Stomach (tissue), 19 donors: ENCODE measurements at places on chromosomes 6 and 20.

- H3K4me1 ChIP-seq = no peaks in the 10 kb centered on the region
- H3K27me3 ChIP-seq = peaks cover 27% of the 10 kb centered on the region
- H3K4me3 ChIP-seq = no peak overlapping the region
- DNase-seq = no peak
Observed at GRCh38 chr6:73314577-73315492, 39.2 kb downstream of the DPPA5 start.

GRCh38 chr20:16378122-16378521 is 195.1 kb downstream of the KIF16B start:
- H3K4me3 ChIP-seq = no peak overlapping the region
- H3K27ac ChIP-seq = no peak overlapping the region
- no peak for DNase-seq
- no peaks in the 10 kb centered on the region for H3K4me1 ChIP-seq

- no peaks in the 10 kb centered on the region for H3K36me3 ChIP-seq
- no peaks in the 10 kb centered on the region for H3K4me1 ChIP-seq
- H3K27ac ChIP-seq = no peak overlapping the region
- no peaks in the 10 kb centered on the region for H3K27me3 ChIP-seq
- no peak overlapping the region for H3K4me3 ChIP-seq
Observed at GRCh38 chr6:70107852-70108629, 194.8 kb downstream of the COL9A1 start.

DNA sequence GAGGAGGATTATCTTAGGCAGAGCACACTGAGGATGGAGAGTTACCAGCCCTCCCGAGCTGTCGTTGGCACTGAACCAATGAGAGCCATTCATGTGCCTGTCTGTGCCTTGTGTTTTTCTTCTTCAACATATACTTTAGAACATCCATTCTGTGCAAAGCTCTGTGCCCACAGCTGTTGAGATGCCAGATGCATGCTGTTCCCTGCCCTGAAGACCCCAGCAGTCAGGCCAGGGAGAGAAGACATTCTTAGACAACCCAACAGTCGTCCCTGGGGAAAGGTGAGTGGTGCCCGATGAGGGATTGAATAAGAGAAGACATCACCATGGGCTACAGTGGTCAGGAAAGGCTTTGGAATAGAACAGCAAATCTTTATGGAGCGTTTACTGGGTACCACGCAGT is 114.1 kb downstream of the NRN1 start:
- no peaks in the 10 kb centered on the region for H3K27me3 ChIP-seq
- no peak overlapping the region for H3K4me3 ChIP-seq
- no peaks in the 10 kb centered on the region for H3K4me1 ChIP-seq
- no peaks in the 10 kb centered on the region for H3K36me3 ChIP-seq
- no peak for DNase-seq

- no peak for DNase-seq
- H3K4me1 ChIP-seq = no peaks in the 10 kb centered on the region
- no peaks in the 10 kb centered on the region for H3K36me3 ChIP-seq
- peaks cover 19% of the 10 kb centered on the region for H3K27me3 ChIP-seq
Observed at GRCh38 chr20:24017458-24017755, 28.8 kb upstream of the GGTLC1 start.

DNA sequence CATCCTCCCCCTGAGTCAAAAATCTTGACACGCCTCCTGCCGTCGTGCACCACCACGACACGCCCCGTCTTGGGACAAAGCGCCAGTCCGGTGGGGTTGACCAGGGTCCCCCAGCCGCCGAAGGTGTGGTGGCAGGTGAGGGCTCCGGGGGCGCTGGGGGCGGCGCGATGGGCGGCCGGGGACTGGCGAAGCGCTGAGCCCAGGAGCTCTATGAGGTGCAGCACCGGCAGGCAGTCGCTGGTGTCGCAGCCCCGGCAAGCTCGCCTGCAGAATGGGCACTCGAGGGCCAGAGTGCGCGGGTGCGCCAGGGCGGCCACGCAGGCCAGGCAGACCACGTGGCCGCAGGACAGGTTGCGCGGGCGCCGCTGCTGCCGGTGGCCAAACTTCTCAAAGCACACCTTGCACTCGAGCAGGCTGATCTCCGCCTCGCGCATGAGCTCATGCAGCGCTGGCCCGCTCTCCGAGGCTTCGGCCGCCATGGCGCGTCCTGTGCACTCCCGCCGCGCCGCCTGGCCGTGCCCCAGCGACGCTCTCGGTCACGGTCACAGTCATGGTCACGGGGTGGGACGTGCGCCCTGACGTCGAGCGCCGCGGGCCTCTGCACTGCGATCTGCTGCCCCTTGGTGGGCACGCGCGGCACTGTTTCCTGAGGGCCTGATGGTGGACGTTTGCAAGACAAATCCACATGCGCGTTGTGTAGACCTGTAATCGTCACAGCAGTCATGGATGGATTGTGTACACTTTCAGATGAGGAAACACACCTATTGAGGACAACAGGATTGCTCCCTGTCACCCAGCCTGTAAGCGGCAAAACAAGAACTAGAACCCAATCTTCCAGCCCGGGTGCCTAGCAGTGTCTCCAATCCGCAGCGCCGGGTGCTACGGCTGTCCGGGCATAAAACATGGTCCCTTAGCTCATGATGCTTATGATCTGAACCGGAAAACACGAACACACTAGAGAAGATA is at the start of gene NHLRC1:
Gene NHLRC1 (minus strand): TSS at position 550 of the 966 bp plus-strand sequence. CDS start 71 bp downstream, at position 479.
- no peaks in the 10 kb centered on the region for H3K36me3 ChIP-seq
- peak within 1 kb of the TSS; percentile 44 for H3K4me3 ChIP-seq
- peak within 1 kb of the TSS; percentile 76 for H3K27ac ChIP-seq
- peaks cover 9% of the 10 kb centered on the region for H3K4me1 ChIP-seq
- peak; percentile 97 for DNase-seq

- no peak overlapping the region for H3K27ac ChIP-seq
- no peaks in the 10 kb centered on the region for H3K4me1 ChIP-seq
- DNase-seq = no peak
Observed at GRCh38 chr20:43839793-43840199, 74.9 kb upstream of the TOX2 start.

GRCh38 chr20:34084227-34084923 is 27.7 kb downstream of the EIF2S2 start:
- H3K36me3 ChIP-seq = peaks cover 95% of the 10 kb centered on the region
- no peaks in the 10 kb centered on the region for H3K27me3 ChIP-seq
- H3K4me1 ChIP-seq = peaks cover 21% of the 10 kb centered on the region
- peak overlapping the region; percentile 38 for H3K27ac ChIP-seq
- DNase-seq = no peak
- H3K4me3 ChIP-seq = no peak overlapping the region

DNA sequence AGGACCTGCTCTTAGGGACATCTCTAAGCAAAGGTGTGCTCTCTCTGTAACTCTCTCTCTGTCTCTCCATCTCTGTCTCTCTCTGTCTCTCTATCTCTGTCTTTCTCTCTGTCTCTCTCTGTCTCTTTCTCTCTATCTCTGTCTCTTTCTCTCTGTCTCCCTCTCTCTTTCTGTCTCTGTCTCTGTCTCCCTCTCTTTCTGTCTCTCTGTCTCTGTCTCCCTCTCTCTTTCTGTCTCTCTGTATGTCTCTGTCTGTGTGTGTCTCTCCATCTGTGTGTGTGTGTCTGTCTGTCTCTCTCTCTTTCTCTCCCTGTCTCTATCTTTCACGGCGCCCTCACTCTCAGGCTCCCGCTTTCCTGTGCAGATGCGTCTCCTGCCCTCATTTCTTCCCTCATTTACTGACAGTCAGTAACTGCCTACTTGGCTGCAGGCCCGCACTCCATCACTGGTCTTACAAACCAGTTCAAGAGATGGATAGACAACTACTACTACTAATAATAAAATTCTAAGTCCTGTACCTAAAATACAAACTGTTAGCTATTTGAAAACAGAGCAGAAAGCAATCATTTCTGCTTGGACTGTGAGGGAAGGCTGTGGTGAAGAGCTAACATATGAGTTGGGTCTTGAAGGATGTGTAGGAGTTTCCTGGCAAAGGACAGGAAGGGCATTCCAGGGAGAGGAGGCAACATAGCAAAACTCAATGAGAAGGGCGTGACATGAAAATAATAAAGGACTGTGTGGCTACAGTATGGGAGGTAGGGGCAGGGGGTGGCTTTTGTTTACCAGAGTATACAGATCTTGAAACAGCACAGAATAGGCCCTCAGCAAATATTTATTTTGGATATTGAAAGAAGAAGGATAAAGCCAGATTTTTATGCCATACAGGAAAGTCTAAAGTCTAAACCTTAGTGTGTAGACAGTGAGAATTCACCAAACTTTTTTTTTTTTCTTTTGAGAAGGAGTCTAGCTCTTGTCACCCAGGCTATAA is 67.8 kb upstream of the TAB2 start:
- no peak overlapping the region for H3K4me3 ChIP-seq
- no peaks in the 10 kb centered on the region for H3K36me3 ChIP-seq
- H3K27ac ChIP-seq = no peak overlapping the region
- H3K4me1 ChIP-seq = no peaks in the 10 kb centered on the region
- H3K27me3 ChIP-seq = no peaks in the 10 kb centered on the region

GRCh38 chr6:7468382-7469081 is 72.9 kb upstream of the DSP start:
- H3K36me3 ChIP-seq = no peaks in the 10 kb centered on the region
- no peaks in the 10 kb centered on the region for H3K27me3 ChIP-seq
- H3K4me3 ChIP-seq = no peak overlapping the region
- H3K4me1 ChIP-seq = no peaks in the 10 kb centered on the region
